ENCODE measurements at places on chromosomes 6 and 20.

DNA sequence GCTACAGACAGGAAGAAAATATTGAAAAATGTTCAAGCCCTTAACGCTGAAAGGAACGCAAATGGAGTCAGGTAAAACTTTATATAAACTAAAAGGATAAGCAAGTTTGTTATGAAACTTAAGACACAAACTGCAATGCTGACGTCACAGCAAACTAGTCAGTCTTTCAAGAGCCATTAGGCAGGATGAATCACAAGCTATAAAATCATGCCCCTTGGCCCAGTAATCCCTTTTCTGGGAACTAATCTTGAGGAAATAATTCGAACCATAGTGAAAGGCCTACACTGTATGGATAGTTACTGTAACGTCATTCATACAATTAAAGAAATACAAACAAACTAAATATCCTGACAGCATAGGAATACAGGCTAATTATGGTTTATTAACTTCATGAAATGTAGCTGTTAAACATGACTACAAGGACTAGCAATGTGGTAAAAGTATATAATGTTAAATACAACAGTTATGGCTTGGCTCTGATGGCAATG is 42.7 kb upstream of the HINT3 start:
- peak; percentile 93 for DNase-seq

- DNase-seq, result peak; percentile 70
These were observed 51.7 kb downstream of the MOCS1 start for GRCh38 chr6:39882531-39882899.

DNA sequence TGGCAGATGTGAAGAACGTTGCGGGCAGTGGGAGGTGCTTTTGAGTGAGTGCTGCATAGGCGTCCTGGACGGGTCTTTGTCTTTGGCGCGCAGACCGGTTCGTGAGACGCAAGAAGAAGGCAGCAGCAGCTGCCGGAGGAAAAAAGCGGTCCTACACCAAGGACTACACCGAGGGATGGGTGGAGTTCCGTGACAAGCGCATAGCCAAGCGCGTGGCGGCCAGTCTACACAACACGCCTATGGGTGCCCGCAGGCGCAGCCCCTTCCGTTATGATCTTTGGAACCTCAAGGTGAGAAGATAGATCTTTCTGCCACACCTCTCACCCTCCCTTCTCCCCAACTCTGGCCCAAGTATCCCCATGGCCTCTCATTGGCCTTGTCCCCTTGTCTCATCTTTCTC is 1.1 kb downstream of the ABT1 start:
- no peak for DNase-seq

DNA sequence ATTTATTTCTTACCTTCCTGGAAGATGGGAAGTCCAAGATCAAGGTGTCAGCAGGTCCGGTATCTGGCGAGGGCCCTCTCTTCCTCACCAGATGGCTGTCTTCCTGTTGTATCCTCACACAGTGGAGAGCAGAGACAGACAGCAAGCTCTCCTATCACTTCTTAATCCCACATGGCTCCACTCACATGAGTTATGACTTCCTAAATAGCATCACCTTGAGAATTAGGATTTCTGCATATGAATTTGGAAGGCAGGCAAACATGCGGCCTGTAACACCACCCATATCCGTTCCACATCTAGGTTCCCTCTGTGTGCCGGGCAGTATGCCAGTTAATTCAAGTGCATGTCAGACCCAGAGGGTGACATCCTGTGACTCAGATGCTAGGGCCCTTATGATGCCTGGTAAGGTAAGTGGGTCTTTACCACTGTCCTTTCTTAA is 2.1 kb downstream of the RAET1E start:
- DNase-seq, result peak; percentile 80

- no peak for DNase-seq
These were observed 86.8 kb downstream of the CDC40 start for GRCh38 chr6:110266996-110267395.

GRCh38 chr6:168198302-168199180 is 119.5 kb upstream of the FRMD1 start:
- no peak for DNase-seq

DNA sequence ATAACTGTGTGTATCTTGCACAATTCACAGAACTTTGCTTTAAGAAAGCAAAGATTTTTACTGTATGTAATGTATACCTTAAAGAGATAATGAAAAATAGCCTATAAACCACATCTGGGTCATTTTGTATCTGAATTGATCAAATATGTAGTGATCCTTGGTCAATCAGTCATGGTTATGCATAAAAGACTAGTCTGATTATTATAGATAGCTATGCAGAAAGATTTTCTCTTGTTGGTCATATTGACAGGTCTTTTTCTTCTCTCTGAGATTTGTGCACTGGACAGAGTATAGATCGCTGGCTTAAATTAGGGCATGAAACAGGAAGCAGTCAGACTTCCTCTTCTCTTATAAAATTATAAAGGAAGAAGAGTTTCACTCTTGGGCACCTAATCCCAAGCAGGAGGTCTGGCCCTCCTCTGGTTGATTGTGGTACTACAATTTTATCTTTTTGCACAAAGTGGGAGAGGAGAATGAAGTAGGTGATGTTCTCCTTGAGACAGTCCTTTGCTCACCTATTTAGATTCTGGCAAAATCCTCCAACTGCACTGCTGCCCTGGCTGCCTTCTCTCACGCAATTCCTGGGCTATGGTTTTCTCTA is 380.9 kb upstream of the RGS17 start:
- peak; percentile 14 for DNase-seq

- DNase-seq, result no peak
These were observed 12.0 kb upstream of the GTF3C6 start for GRCh38 chr6:110946498-110946897.

DNA sequence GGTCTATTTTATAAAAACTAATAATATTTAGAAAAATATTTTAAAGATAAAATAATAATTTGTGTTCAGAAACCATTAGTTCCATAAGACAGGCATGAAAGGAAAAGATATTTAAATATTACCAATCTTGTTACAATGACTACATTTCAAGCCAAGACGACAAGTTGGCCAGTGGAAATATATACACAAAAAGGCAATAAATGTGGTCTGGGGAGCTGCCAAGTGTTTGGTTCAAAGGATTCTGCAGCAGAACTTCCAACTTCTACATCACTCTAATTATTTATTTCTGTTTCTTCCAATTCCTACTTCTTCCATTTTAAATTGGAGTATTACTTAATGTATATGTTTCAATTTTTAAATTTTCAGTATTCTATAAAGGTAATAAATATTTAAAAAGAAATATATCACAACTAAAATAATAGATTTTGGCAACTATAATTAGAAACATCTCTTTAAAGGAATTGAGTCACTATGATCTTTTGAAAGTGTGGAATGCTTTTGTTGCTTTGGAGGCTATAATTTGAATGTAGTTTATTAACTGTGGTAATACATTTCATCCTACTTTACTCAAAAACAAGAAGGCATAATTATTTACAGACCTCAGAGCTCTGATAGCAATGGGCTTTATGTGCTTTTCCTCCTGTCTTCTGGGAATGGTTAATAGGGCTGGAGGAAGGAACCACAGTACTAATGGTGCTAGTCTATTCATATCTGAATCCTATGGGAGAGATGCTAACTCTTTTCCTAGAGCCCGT is 129.7 kb upstream of the FAM184A start:
- peak; percentile 13 for DNase-seq

GRCh38 chr6:129153257-129153656 is 270.3 kb downstream of the LAMA2 start:
- no peak for DNase-seq

GRCh38 chr20:62858058-62858830 is 3.4 kb downstream of the TCFL5 start:
- no peak for DNase-seq

DNA sequence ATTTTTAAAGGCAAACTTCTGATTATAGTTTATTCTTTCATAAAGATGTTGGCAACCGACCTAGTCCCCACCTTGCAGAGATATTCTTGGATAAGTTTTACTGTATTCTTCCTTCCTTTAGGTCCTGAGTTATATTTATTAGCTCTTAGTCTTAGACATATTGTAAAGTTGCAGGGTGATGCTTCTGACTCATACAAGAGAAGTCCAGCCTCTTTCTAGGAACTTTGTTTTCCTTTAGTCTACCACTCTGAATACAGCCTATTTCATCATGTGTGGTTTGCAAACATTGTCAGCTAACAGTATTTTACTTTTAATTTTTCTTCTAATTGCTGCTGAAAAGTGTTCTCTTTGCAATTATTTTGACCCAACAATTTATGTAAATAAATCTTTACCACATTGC is 686.7 kb downstream of the COL12A1 start:
- DNase-seq, result peak; percentile 69

GRCh38 chr6:10793695-10794094 is 44.6 kb downstream of the MAK start:
- no peak for DNase-seq

GRCh38 chr6:166947251-166947650 is 9.1 kb downstream of the RNASET2 start:
- DNase-seq, result no peak

DNA sequence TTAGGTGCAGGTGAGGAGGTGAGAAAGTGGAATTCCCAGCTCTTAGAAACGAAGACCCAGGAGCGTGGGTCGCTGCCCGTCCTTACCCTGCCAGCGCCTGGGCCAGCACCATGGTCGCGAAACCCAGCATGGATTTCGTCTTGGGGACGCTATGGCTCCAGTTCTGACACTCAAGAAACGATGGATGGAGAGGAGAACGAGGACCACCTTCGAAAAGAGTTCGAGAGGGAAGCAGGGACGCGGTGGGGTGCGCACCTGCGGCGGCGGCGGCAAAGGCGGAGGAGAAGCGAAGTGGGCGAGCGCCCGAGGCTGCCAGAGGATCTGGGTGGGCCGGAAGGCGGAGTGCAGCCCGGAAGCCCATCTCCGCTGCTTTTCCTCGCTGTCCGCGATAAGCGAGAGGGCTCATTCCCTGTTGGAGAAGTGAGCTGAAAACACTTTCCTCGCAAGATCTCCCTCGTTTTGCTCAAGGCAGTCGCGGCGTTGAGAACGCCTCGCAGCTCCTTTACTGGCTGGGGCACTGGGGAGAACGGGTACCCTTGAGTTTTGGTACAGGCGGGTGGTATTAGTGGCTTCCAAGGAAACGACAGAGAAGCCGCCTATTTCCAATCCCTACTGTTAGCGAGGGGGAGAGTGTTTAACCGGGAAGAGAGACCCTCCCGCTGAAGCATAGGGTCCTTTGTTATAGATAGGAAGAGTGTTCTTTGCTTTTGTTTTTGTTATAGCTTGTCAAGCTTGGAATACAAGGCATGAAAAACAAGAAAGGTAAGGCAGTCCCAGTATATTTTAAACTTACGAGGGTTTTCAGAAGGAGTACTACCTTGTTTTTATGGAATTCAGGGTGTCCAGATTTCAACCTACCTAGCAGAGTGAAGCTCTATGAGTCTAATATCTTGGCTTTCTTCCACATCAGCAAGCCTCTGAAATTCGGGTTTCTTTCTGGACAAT is 109.5 kb downstream of the TRIM27 start:
- DNase-seq, result no peak

GRCh38 chr6:116409756-116410155 is 39.0 kb downstream of the DSE start:
- no peak for DNase-seq

- DNase-seq, result no peak
These were observed 6.0 kb downstream of the SCRT2 start for GRCh38 chr20:669573-669972.

DNA sequence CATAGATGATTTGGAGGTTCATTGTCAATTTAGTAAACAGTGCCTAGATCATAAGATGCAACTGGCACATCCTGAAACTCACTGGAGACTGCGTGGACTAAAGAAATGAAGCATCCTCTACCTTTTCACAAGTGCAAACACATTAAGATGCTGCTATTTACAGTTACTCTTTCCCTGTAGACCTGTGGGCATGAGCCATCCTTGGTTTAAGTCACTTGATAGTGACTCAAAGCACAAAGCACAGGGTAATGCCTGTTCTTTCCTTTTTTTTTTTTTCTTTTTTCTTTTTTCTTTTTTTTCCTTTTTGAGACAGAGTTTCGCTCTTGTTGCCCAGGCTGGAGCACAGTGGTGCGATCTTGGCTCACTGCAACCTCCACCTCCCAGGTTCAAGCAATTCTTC is 10.0 kb upstream of the HLA-DQA1 start:
- no peak for DNase-seq

DNA sequence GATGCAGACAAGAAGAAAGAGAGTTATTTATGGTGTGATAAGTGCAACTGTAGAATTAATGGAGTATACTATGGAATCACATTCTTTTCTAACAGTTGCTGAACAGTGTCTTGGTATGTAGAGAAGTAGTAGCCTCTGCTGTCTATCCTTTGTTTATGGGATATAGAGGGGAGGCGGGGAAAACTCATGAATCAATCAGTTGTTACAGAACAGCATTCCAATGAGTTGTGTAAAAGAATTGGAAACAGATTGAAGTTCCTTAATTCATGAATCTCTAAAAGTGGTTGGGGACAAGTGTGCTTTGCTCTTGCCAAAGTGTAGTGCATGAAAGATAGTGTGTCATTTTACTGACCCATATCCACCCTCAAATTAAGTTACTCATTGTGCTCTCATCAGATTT is 77.7 kb downstream of the FLRT3 start:
- DNase-seq, result no peak

GRCh38 chr6:125213939-125214338 is 60.4 kb downstream of the TPD52L1 start:
- DNase-seq, result no peak

DNA sequence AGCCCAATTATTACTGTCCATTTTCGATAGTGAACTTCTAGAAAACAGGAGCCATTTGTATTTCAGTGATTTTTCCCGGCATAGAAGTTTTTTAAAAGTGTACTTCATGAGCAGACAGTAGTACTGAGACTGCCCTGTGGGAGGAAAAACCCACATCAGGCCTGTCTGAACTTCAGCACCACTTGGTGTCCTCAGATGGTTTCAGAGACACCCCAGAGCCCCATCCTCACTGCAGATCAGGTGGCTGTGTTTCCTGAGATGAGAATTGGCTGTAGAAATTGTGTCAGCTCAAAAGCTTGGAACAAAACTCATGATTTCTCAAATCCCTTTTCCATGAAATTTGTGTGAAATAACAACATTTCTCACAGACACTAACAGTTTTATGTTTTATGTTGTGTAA is 110.0 kb upstream of the RIN2 start:
- DNase-seq, result no peak

- DNase-seq, result no peak
These were observed 64.7 kb downstream of the TBC1D7 start for GRCh38 chr6:13263669-13264068.

DNA sequence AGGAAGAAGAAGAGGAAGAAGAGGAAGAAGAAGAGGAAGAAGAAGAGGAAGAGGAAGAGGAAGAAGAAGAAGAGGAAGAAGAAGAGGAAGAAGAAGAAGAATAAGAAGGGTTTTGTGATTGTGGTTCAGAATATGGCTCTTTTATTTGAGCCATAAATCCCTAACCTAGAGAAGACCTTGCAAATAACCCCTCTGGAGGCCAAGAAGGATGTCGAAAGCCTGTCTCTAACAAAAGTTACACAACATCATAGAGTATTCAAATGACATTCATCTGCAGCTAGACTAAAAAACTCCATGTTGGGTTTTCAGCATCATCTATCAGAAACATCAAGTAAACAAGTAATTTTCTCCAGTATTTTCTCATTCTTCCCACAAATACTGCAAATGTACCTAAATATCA is 100.9 kb downstream of the RNASET2 start:
- no peak for DNase-seq

- no peak for DNase-seq
These were observed 32.8 kb upstream of the SCGN start for GRCh38 chr6:25619217-25619616.

- peak; percentile 62 for DNase-seq
These were observed 4.1 kb upstream of the BNIP5 start for GRCh38 chr6:36340618-36341454.
